ENCODE measurements at places on chromosomes 7 and 10.

DNA sequence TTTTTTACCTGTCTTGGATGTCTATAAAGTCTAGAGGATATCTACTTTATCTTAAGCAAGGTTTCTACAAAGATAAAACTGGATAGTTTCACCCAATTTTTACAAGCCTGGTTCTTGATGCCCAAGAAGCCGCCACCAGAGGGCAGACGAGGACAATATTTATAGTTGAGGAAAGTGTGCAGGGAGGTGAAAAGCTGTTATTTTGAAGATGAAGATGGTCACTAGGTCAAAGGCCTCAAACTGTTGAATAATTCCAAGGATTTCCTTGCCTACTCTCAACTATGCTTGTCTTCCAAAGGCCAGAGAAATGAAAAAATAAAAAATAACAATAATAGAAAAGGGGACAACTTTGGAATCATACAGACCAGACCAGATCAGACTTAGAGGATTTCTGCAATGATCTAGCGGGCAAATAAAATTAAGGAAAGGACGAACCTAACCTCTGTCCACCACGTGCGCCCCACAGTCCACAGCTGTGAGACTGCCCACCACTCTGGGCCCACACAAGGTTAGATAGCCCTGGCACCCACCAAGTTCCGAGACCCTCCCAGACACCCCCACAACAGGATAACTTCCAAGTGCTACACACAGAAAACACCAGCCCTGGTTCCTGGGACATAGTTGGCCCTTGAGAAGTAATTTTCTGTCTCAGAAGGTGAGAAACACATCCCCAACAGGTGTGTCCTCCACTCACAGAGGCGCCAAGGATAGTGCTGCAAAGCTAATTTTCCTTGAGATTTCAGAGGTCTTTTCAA lies 2.8 kb downstream of the PKD1L1 start:
- peak; percentile 74 for DNase-seq

DNA sequence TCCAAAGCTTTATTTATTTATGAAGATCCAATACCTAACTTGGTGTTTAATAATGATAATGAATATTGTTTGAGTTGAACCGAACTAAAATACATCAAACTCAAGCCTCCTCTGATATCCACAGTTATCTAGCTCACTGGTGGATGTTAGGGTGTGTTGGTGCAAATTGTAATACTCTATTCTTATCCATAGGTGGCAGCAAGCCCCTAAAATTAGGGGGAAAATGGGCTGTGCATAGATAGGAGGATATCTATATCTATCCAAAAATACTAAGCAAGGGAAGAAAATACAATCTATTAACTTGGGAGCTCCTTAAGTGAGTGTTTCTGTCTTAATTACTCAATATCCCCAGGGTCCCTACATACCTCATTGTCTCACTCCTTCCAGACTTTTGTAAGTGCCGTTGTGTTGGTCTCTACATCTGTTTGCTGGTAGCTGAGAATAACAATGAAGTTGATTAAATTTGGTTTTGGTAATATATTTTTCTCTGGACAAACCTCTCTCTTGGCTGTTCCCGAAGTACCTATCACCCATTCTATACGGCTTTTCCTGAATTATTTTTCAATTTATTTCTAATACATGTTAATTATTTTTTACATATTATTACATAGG lies 55.0 kb upstream of the VWDE start:
- DNase-seq, result no peak

DNA sequence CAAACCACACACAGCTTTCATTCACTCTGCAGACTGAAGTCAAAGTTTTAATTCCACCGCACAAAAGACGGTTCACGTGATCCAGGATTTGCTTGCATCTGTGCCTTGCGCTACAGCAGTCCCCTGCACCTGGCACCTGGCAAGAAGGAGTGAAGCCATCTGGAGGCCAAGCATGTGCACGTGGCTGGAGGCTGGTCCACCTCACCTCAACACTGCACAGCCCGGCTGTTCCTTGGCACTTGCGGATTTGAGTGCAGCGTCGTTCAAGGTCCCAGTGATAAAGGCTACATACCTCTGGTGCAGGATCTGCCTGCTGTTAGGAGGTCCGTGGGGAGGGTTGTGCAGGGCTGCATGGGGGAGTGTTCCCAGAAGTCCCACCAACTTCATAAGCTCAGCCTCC lies 248.5 kb upstream of the GRB10 start:
- no peak for DNase-seq

- no peak for DNase-seq
Observed at GRCh38 chr10:117226813-117227451, 14.0 kb upstream of the SLC18A2 start.

DNA sequence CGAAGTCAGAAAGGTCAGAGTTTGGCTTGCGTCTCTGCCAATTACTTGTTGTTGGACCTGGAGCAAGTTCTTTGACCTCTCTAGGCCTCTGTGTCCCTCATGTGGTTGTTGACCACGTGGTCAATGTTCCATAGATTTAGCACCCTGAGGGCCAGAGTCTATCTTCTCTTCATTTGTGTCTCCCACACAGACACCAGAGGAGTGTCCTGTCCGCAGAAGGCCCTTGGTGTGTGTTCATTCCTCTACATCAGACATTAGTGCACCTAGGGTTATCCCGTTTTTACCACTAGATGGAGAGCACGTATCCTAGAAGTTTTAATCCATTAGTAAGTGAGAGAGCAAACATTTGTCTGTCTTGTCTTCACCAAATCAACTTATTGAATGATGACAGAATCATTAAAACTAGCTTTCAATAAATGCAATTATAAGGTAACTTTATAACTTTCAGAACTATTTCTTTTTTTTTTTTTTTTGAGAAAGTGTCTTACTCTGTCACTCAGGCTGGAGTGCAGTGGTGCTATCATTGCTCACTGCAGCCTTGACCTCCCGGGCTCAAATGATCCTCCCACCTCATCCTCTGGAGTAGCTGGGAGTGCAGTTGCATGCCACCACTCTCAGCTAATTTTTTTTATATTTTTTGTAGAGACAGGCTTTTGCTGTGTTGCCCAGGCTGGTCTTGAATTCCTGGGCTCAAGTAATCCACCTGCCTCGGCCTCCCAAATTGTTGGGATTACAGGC lies 122.5 kb upstream of the ANKRD1 start:
- no peak for DNase-seq

GRCh38 chr10:55287346-55287745 lies 486.3 kb upstream of the PCDH15 start:
- no peak for DNase-seq

GRCh38 chr7:157358041-157358752 lies 21.4 kb downstream of the DNAJB6 start:
- no peak for DNase-seq

- DNase-seq, result no peak
Observed at GRCh38 chr7:18177815-18178660, 150.4 kb upstream of the PRPS1L1 start.

DNA sequence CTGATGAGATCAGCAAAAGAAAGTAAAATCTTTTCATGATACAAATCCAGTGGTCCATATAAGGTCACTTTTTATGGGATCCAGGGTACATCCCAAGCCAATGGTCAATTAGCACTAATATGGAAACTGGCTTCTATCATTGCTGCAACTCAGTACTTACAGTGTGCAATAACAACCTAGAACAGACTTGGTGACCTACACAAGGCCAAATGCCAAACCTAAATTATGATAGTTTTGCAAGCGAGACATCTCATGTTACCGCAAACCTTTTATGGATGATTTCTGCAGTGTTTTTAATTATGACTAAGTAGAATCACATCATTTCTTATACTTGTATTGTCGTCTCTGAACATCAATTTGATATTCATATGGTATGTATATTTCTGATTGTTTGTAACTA lies 583.5 kb upstream of the SEMA3D start:
- no peak for DNase-seq

DNA sequence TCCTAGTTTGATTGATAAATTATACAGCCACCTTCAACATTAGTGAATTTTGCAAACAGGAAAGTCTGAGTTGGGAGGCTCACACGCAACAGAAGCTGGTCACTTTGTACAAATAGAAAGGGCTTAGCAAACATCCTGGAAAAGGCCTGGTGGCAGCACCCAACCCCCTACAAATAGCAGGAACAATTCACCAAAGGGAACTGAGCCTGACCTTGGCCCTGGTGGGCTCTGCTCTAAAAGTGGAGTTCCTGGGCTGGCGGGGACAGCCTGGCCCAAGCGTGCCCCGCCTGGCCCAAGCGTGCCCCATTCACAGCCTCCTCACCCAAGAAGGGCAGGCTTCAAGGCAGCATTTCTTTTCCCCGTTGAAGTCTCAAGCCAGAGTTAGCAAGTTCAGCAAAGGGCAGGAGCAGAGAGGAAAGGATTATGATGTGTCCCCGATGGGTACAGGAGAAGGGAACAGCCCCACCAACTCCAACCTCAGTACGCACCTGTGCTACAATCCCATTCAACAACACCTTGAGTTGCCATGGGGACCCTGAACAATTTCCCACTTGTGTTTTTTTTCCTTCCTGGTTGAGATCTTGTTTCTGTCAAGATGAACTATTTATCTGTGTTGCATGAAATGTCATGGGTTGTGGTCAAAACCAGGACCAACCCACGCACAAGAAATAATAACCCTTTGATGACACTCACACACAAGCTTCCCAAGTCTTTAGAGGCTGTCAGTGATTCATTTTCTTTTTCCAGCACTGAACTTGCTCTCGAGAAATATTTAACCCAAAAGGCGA lies 43.4 kb downstream of the RGS10 start:
- DNase-seq, result no peak

- no peak for DNase-seq
Observed at GRCh38 chr10:113326160-113327111, 226.4 kb upstream of the HABP2 start.

DNA sequence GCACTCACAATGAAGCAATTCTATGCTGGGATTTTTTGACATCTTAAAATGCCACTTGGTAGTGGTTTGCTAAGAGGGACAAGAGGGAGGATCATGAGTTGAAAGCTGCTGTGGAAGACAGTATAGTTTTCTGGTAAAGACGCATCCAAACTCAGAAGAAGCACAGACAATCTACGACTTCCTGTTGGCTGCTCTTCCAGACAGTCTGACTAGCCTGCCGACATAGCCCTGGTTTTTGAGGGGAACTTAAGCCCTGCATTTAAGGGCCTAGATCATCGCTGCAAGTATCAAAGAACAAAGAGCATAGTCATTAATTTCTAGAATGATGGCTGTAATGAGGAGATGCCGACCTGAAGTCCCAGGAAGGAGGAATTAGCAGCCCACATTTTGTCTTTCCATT lies 99.9 kb upstream of the IKZF1 start:
- DNase-seq, result no peak

GRCh38 chr7:157514306-157514705 lies 177.5 kb downstream of the DNAJB6 start:
- no peak for DNase-seq

GRCh38 chr10:60450291-60450690 lies 60.6 kb upstream of the ANK3 start:
- DNase-seq, result no peak

GRCh38 chr7:126937171-126937570 lies 315.6 kb downstream of the GRM8 start:
- DNase-seq, result no peak

DNA sequence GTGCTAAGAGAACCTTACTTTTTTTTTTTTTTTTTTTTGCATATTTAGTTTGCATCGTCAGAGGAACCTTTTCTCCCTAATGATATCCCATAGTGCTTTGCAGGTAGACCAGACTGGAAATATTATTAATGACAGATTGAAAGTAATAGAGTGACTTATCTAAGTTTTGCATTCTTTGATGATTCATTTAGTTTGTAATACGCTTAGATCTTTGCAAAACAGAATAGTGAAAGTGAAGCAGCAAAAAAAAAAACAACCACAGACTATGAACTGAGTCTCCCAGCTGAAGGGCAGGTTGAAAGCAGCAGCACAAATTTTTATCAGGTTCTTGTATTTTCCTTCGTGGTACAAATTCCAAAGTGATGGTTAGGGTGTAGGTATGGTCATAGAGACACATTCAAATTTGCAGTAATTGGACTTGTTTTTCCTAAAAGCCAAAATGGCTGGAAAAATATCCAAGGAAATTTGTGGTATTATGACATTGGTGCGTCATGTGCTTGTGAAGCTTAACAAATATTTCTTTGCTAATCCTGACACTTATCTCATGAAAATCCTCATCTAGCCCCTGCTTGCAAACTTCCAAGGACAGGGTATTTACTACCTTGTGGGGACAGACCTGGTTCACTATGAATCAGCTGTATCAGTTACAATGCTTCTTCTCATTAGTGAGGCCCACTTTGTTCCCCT lies 81.8 kb upstream of the CREB5 start:
- DNase-seq, result no peak

DNA sequence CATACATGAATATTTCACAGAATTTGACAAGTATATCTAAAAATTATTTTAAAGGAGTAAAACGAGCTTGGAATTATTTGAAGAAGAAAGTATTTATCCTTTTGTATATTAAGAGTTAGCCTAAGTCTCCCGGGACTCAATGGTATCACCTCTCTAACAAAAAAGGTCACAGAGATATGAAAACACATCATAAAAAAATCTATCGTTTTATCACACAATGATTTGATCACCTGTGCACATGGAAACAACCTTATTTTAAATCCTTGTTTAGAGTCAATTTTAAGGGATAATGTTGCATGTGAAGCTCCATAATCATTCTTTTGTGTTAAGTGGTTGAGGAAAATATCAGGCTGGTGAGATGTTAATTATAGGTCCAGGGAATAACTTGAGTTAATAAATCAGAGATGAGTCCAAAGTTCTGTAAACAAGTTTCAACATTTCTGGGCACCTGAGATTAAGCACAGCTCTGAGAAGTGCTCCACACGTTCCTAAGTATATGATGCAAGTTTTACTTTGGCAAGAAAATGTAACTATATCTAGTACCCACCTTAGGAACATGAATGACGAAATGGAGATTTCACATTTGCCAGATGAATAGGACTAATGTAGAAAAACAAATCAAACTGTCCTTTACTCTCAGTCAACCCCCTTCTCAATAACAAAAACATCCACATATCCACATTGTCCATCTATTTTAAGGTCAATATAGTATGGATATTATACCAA lies 148.5 kb upstream of the AKR1E2 start:
- no peak for DNase-seq

GRCh38 chr7:132141109-132141508 lies 435.2 kb downstream of the PLXNA4 start:
- DNase-seq, result no peak

DNA sequence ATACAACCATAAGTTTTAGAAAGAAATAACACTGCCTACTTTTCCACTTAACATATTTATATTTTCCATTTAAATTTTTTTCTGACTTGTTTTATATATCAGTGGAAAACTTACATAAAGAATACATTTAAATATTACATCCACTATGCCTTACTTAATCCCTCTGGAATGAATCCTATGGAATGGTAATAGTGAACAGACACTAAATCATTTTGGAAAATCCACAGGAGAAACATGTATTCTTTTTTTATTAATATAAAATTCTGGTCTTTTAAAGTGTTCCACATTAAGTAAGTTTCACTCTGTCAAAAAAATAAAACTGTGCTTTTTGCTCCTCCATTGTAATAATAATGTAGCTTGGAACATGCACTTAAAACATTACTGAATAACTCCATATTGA lies 236.8 kb upstream of the LRRN3 start:
- DNase-seq, result no peak

GRCh38 chr7:143451746-143452145 lies 8.5 kb downstream of the TAS2R60 start:
- no peak for DNase-seq

GRCh38 chr10:98351831-98352402 lies 63.1 kb downstream of the PYROXD2 start:
- no peak for DNase-seq

- no peak for DNase-seq
Observed at GRCh38 chr10:66695046-66695445, 230.8 kb upstream of the LRRTM3 start.

Measured in CD4-positive, alpha-beta T cell (primary cell).